ENCODE measurements at places on chromosomes 5 and 9.

GRCh38 chr9:68974901-68975300 lies 39.0 kb downstream of the PRKACG start:
- DNase-seq, result no peak

GRCh38 chr9:34591917-34592866 lies 2.7 kb upstream of the CNTFR start:
- no peak for DNase-seq

DNA sequence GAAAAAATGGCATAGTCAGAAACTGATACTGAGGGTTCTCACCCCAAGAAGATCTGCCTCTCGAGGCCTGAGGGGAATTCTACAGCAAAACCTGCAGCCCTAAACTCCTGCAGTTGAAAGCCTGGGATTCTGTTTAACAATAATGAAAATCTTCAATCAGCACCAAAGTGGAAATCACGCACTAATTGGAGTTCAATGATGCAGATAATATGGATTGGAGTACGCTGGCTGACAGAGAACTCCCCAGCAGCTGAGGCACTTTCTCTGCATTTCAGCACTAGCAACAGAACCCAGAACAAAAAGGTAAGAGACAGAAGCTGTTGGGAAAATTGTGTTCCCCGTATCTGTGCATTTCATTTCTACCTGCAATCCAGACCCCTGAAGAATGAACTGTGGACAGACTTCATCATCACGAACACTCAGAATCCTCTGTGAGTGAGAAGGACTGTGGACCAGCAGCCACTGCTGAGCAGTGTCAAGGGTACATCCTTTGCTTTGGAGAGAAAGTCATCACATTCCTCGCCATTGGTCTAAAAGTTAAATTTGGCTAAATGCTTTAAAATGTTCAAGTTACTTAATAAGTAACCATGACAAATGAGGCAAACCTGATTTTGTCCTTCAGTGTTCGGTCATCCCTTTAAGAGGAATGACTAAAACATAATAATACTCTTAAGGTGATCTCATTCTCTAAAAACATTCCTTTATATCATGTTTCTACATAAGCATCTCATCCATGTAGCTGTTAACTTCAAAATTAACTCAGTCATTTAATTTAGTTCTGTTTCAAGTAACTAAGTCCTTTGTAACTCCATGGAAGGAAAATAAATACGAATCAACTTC lies 126.1 kb downstream of the GAS1 start:
- DNase-seq, result no peak

GRCh38 chr5:117201001-117201400 lies 626.4 kb upstream of the SEMA6A start:
- DNase-seq, result no peak

DNA sequence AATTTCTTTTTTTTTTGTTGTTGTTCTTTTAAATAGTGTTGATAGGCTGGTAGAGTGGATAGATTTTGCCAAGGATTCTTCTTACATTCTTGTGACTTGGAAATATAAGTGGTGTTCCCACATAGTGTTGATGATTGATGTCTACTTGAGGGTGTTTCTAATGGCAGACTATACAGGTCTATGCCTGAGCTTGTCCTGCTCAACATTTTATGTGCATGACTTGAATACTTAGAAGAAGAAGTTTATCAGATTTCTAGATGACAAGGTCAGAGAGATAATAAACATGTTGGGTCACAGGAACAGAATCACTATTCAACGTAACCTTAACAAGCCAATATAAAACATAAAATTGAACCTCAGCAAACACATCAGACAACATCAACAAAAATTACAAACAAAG lies 24.2 kb downstream of the XRCC4 start:
- no peak for DNase-seq

DNA sequence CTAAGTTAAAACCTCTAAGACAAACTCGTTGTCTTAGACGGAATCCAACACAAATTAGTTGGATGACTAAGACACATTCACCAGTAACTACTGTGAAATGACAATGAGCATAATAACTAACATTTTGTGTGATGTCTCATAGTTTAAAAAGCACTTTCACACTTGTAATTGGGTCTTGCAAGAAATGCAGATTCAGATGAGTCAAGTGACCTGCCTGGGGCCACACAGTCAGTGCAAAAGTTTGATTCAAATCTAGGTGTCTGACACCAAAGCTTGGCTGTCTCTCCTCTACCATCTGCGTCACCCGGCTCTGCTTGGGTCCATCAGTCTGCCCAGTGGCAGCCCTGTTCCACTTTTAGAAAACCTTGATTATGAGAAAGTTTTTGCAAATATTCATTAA lies 143.7 kb downstream of the TTLL11 start:
- DNase-seq, result no peak

GRCh38 chr9:33111631-33112030 lies 35.2 kb upstream of the SMU1 start:
- DNase-seq, result no peak

GRCh38 chr9:1747417-1747967 lies 267.7 kb upstream of the SMARCA2 start:
- no peak for DNase-seq

DNA sequence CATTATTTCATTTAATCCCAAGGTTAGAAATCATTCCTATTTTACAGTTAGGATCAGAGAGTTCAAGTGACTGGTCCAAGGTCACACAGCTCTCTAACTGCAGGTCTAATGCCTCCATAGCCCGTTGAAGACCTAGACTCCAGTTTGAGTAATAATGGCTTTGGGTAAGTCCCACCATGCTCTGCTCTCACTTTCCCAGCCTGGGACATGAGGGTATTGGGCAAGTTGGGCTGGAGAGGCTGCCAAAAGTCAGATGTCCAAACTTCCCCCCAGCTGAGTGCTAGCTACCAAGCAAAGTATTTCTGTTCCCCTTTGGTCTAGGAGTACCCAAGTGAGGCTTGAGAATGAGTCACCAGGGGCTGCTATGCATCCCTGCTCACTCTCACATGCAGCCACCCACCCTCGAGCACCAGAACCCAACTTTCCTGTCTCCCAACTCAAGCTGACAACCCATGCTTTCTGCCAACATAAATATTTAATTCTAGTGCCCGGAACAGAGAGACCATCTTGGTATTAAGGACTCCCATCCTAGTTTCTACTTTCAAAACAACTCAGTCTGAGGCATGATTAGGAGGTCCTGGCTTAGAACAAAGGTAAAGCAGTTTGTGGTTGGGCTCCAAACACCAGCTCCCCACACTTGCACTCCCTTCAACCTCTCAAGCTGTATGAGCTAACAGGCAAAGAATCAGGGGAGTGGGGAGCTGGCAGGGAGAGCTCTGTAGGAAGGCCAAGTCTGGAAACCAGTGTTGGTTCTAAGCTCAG lies 236.5 kb upstream of the TRIM32 start:
- DNase-seq, result no peak

- DNase-seq, result no peak
These were observed 2.0 kb upstream of the ZNF622 start for GRCh38 chr5:16467363-16468219.

DNA sequence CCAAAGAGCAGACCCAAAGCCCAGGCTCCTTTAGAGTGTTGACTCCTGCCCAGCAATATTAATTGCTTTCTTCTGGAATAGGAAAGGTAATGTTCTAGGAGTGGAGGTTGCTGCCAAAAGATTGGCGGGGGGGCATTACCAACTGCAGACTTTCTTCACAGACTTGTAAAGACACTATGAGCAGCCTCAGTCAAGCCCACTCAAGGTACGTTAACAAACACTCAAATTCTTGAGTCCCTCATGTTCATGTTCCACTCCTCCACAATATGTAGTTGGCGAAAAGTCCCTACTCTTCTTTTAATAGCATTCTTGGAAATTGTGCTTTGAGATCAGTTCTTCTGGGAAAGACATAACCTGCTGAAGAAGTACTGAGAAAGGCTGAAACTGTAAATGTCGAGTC lies 409.2 kb upstream of the KIF2A start:
- DNase-seq, result no peak

GRCh38 chr5:121763665-121764064 lies 88.0 kb upstream of the FTMT start:
- no peak for DNase-seq

DNA sequence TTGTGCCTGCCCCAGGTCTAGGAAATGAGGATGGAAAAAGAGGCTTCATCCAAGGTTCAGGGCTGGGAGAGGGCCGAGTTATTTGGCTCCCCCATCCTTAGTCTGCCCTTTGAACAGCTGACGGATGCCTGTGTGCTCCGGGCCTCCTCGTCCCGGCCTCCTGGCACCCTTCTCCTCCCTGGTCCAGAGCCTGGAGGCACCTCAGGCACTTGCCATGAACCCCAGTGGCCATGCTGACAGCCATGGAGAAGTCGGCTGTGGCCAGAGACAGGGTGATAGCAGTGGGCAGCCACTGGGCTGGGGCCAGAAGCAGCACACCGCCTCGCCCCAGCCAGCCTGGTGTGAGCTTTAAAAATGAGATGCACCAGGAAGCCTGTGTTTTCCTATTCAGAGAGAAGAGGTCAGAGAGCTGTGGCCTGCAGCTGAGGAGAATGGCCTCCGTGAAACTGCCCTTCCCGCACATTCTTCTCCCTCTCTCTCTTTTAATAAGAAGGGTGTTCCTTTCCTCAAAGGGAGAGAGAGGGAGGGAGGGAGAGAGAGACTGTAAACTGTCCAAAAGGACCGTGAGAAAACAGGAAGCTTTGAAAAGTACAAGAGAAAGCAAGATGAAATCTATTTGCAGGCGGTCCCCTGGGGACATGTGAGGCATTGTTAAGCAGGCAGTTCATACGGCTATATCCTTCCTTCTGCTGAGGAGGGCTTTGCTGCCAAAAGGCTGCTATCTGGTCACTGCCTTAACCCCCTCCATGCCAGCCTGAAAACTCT lies 55.3 kb downstream of the ZNF366 start:
- no peak for DNase-seq

DNA sequence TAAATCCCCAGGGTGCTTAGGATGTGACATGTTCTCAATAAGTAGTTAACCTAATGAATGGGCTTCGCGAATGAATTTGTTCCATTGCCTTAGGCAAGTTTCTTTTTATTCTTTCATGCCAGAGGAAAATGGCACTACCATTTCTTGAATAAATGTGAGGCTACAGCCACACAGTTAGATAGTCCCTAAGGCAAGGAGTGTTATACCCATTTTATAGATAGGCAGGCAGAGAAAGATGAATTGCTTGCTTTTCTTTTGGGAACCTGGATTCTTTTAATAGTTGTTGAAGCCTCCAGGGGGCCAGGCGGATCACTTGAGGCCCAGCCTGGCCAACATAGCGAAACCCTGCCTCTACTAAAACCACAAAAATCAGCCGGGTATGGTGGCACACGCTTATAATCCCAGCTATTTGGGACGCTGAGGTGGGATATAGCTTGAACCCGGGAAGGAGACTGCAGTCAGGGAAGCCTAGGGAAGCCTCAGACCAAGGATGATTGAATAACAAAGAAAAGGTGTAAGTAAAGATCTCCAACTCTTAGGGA lies 943 bp downstream of the NOP16 start:
- DNase-seq, result no peak

- DNase-seq, result no peak
These were observed 68.4 kb downstream of the PPARGC1B start for GRCh38 chr5:149798466-149798865.

GRCh38 chr5:78549043-78549442 lies 99.5 kb downstream of the LHFPL2 start:
- DNase-seq, result no peak

- no peak for DNase-seq
These were observed 27.0 kb downstream of the RAPGEF6 start for GRCh38 chr5:131607903-131608540.

DNA sequence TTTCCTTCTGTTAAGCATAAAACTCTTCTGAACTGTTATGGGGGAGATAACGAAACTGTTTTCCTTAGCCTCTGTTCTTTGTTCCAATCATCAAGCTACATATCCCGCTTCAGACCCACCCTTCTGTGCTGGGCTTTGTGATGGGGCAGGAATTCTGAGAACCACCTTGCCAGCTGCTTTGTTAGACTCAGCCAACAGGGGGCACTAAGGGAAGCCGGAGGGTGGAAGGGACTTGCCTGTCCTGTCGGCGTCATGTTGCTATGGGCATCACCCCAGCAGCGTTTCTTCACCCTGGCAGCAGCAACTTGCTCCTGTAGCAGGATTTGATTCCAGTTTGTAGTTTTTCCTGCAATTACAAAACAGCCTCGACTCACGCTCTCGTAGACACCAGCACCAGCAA lies 169.1 kb downstream of the CAAP1 start:
- DNase-seq, result peak; percentile 29

GRCh38 chr5:65204966-65205365 lies 276.8 kb downstream of the ADAMTS6 start:
- DNase-seq, result no peak

GRCh38 chr9:18720691-18721090 lies 246.7 kb downstream of the ADAMTSL1 start:
- no peak for DNase-seq

GRCh38 chr5:14146725-14147124 lies 3.6 kb downstream of the TRIO start:
- no peak for DNase-seq

- no peak for DNase-seq
These were observed 187.9 kb upstream of the NFIL3 start for GRCh38 chr9:91611582-91611981.

DNA sequence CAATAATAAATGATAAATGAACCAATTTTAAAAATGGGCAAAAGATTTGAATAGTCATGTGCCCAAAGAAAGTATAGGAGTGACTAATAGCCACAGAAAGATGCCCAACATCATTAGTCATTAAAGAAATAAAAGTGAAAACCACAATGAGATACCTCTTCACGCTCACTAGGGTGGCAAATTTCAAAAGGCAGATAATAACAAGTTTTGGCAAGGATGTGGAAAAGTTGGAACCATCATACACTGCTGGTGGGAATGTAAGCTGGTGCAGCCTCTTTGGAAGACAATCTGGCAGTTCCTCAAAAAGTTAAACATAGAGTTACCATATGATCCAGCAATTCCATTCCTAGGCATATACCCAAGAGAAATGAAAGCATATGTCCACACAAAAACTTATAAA lies 1819.8 kb downstream of the MAT2B start:
- no peak for DNase-seq

GRCh38 chr5:119876522-119876921 lies 247.2 kb downstream of the FAM170A start:
- DNase-seq, result no peak

GRCh38 chr9:136178061-136178772 lies 26.7 kb downstream of the LHX3 start:
- no peak for DNase-seq

DNA sequence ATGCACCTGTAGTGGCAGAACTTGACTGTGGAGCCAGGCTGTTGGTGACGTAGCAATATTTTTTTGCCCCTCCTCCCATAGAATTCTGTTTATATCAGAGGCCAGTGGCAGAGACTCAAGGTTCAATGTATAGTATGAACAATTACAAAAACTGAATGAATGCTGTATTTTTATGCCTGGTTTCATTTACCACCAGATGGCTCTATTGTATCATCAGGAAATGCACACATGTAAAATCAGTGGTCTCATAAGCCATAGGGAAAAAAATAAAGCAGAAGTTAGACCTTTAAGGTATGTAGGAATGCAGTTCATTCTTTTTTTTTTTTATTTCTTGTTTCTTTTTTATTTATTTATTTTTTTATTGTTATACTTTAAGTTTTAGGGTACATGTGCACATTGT lies 43.6 kb downstream of the CCDC192 start:
- DNase-seq, result no peak

- DNase-seq, result no peak
These were observed at the start of gene NMUR2 for GRCh38 chr5:152405145-152405544. Gene NMUR2 (minus strand): TSS chr5:152405279. CDS start chr5:152405113, 166 bp downstream.

Measured in activated CD4-positive, alpha-beta T cell treated with anti-CD3 and anti-CD28 coated beads, Interleukin-2, amount 50 U/mL, for 48 hours (primary cell).